Sigmoid colon (tissue), 7 donors: ENCODE measurements at places on chromosomes 4 and X. TPM values are rescaled to one million over a fixed set of nuclear protein-coding genes. Genes with fewer than 3 reads are reported as not detected.
A peak's percentile ranks its signal among the peaks of the same experiment; 100 is the strongest.

FGF13 gene
- total RNA-seq = 12.2 TPM

- no peaks in the 10 kb centered on the region for H3K36me3 ChIP-seq
- H3K4me3 ChIP-seq = no peak overlapping the region
- H3K4me1 ChIP-seq = no peaks in the 10 kb centered on the region
- no peak for DNase-seq
Observed at GRCh38 chr4:108717386-108717785, 45.5 kb downstream of the ETNPPL start.

GRCh38 chr4:123353656-123354055 is 42.9 kb upstream of the SPRY1 start:
- no peak for DNase-seq
- no peaks in the 10 kb centered on the region for H3K27me3 ChIP-seq
- H3K4me1 ChIP-seq = peaks cover 15% of the 10 kb centered on the region
- H3K36me3 ChIP-seq = no peaks in the 10 kb centered on the region
- no peak overlapping the region for H3K27ac ChIP-seq

- peaks cover 99% of the 10 kb centered on the region for H3K36me3 ChIP-seq
- no peaks in the 10 kb centered on the region for H3K27me3 ChIP-seq
- peaks cover 7% of the 10 kb centered on the region for H3K4me1 ChIP-seq
- no peak overlapping the region for H3K27ac ChIP-seq
Observed at GRCh38 chr4:10083861-10084641, 32.5 kb downstream of the WDR1 start.

DNA sequence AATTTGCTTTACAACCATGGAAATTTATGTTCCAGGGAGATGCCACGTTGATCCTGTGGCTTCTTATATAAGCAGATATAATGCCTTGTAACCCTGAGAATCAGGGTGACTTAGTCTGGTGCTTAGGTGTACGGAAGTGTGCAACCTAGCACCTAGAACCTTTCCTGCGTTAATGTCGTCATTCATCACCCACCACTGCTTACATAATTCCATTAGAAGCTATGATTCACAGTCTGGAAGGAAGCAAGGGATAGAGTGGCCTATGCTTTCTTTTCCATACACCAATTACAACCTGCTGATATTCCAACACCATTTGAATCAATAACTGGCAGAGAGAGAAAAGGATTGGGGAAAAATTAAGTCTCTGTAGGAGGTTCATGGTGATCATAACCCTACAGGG is 17.3 kb upstream of the CXCL8 start:
- no peaks in the 10 kb centered on the region for H3K4me1 ChIP-seq
- no peak for DNase-seq
- no peaks in the 10 kb centered on the region for H3K36me3 ChIP-seq
- H3K27ac ChIP-seq = no peak overlapping the region
- no peaks in the 10 kb centered on the region for H3K27me3 ChIP-seq

GRCh38 chr4:169621731-169622492 is 1.5 kb downstream of the CLCN3 start:
- H3K36me3 ChIP-seq = no peaks in the 10 kb centered on the region
- H3K27ac ChIP-seq = peak overlapping the region; percentile 95
- no peaks in the 10 kb centered on the region for H3K27me3 ChIP-seq
- no peak for DNase-seq
